HuH-7.5 (cell line): ENCODE measurements at places on chromosomes 12 and 14.

- DNase-seq, result no peak
These were observed 132.5 kb downstream of the GPR135 start for GRCh38 chr14:59332727-59333126.

DNA sequence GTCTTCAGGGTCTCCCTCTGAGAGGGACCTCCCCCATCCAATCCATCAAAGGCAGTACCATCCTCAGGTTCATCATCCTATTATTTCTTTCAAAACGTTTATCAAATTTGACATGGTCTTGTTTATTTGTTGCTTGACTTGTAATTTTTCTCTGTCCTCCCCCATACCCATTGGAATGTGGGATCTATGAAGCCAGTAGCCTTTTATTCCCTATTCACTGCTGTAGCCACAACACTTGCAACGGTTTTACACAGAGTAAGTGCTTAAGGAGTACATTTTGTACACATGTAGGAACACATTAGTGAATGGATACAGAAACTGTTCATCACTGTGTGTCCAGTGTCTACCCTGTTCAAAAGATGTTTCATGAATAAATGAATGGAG is 41.5 kb downstream of the IGF1 start:
- DNase-seq, result no peak

- no peak for DNase-seq
These were observed 18.4 kb upstream of the FOS start for GRCh38 chr14:75260025-75260763.

- no peak for DNase-seq
These were observed 7.9 kb downstream of the ATF7 start for GRCh38 chr12:53618275-53618674.

- no peak for DNase-seq
These were observed 312.2 kb upstream of the ATP2B1 start for GRCh38 chr12:90020881-90021280.

DNA sequence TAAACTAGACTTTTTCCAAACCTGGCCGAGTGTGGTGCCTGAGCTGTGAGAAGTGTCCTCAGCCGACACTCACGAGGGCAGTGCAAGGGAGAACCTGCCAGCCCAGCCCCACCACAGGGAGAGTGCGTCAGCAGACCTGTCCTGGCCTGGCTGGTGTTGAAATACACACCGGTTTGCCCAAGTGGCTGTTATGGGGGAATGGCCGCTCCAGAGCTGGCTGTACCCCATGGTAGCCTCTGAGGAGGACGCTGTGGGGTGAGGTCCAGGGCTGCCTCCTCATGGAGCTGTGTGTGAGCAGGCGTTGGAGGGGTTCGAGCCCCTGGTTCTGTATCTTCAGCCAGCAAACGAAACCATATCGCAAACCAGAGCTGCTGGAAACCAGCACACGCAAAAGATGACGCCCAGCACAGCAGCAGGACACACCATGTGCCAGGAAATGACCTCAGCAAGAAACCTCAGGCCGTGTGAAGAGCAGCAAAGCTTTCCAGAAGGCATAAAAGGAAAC is 9.4 kb downstream of the ANKRD9 start:
- no peak for DNase-seq

GRCh38 chr12:6234214-6234613 is 34.0 kb downstream of the CD9 start:
- no peak for DNase-seq

DNA sequence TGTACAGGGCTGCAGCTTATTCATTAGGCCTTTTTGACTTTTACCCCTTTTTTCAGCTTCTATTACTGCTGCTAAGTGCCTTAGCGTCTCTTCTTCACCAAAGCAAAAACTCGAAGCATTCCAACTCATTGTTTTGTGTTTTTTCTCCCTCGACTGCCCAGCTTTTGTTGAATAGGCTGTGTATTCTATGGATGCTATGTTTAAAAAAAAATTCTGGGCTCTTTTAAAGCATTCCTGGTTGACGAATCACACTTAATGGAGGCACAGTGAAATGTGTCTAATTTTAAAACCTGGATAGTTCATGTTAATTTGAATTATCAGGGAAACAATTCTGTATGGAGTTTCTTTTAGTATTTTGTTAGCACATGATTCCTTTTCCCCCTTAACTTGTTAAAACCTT is 29.7 kb downstream of the KTN1 start:
- DNase-seq, result no peak

DNA sequence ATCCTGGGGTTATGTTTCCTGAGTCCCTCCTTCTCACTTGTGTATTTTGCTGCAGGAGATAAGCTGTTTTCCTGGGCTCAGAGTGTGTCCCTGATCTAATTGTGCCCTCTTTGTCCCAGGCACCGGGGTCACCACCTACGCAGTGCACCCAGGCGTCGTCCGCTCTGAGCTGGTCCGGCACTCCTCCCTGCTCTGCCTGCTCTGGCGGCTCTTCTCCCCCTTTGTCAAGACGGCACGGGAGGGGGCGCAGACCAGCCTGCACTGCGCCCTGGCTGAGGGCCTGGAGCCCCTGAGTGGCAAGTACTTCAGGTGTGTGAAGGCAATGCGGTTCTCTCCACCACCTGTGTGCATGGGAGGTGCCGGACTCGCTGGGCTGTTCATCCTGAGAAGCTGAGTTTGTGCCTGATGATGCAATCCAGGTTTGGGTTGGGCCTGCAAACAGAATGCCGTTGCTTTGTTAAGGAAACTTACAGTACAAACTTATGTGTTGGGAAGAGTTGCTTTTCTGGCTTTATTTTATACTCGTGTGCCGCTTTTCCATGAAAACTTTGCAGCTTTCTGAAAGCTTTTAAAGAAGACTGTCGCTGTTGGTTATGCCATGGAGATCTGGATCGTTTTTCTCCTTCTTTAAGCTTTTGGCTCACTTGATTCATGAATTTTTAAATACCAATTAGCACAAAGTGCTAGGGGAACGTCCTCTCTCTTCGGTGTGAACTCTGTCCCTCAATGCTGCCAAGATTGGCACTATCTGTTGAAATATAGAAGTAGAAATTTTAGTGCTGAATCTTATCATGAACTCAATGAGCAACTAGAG is 27.6 kb downstream of the RDH12 start:
- no peak for DNase-seq

DNA sequence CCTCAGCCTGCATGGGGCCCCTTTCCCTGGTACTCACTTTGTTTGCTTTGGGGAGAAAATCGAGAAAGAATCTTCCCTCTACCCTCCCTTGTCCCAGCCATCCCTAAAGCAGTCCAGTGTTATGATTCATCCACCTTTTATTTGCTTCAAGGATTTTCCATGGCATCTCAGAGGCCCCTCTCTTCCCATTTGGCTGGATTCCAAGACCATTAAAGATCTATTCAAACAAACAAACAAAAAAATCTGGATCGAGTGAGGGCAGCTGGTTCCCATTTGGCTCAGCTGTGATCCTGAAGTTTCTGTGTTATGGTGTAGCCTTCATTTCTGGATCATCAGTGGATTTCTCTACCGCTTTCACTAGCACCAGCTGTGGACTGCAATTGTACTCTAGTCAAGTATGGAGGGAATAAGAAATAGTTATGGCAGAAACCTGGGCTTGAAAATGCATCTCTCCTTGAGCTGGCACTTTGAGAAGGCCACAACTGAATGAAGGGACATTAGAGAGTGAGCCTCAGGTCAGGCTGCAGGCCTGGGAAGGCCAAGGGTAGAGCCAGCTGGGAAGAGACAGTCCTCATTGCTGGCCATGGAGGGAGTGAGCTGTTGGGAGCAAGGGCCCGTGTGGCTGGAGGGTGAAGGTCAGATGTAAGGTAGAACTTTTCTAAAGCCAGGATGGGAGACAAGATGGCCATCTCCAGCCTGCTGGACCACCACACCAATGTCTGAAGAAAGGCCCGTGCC is 13.7 kb downstream of the KRT71 start:
- no peak for DNase-seq

DNA sequence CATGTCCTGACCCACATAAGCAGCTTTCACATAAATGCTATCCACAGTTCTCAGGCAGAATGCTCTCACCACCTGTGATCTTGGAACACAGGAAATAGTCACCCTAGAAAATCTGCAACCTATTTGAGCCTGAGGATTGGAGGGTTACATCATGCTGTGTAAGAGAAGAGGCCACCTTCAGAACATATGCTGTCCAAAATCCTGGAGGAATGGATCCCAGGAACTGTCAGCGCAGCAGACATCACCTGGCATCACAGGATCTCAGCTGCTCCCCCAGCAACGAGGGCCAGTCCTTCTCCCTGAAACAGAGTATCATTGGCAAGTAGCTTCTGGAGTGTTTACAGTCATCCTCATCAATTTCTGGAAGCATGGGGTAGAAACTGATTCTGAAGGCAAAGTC is 63.2 kb upstream of the LTA4H start:
- DNase-seq, result no peak

DNA sequence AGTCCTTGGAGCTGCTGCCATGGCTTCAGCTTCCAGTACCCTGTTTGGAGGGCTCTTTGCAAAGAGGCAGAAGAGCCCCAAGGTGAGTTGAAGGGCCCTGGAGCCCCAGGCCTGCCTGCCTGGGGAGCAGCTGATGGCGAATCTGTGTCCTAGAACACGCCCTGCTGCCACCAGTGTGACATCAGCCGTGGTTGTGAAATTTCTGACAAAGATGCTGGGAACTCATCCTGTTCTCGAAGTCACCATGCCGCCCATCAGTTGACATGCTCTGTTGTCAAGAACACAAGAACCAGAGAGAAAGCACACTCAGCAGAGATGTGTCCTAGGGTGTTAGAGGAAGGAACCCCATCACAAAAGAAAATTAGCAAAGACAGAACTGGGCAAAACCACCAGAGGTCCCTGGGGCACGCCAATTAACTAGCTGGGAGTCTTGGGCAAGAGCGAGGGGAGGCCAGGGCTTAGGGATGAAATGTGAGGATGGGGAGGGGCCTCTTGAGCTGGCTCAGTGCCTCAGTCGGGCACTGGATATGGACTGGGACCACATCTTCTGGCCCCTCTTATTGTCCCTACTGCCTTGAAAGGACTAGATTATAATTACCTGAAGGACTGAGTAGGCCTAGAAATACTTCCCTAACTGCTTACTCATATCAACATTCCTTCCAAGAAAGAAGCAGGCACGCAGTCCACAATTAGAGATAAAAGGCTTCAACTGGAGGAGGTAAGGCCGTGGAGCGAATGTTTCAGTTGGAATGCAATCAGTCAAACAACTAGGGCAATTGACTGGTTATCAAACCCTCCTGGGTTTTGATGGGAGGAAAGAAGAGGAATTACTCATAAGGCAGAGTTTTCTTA is 163.1 kb downstream of the CACNA1C start:
- DNase-seq, result no peak

DNA sequence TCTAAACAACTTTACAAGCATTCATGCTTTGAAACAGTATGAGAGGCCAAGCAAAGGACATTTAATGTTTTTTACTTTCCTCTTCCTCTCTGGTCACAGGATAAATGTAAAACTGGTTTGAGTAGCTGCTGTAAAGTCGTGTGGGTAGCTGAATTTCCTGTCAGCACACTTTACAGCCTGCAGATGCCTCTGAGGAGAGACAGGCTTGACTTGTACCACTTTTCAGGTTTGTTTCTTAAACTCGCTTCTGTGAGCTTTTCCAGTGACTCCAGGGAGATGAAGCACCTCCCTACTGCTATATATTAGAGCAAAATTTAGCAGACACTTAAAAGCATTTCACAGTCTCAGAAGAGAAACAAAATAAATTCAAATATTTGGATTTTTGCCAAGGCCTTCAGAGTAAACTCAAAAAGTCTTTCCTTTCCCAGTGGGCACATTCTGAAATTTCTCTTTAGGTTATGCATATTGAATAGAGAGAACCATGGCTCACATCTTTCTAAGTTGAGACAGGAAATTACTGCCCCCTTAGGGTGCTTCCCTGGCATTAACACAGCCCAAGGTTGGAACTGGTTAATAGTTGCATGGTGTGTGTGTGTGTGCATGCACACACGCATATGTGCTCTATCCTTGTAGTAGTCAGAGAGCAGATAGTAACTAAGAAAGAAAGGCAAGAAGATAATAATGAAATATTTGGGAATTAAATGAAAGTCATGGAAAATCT is 557.3 kb upstream of the MIS18BP1 start:
- peak; percentile 0 for DNase-seq

DNA sequence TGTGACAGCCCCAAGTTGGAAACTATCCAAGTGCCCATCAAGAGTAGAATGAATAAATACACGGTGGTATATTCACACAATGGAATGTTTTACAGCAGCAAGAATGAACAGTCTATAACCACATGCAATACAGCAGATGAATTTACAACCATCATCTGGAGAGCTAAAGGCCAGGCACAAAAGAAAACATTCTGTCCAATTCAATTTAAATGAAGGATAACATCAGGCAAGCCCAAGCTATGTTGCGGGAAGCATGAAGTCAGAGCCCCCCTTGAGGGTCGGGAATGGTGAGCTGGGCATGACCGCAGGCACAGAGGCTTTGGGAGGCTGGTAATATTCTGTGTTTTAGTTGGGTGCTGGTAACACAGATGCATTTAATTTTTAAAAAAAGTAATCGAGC is 76.0 kb downstream of the SYNE3 start:
- no peak for DNase-seq

DNA sequence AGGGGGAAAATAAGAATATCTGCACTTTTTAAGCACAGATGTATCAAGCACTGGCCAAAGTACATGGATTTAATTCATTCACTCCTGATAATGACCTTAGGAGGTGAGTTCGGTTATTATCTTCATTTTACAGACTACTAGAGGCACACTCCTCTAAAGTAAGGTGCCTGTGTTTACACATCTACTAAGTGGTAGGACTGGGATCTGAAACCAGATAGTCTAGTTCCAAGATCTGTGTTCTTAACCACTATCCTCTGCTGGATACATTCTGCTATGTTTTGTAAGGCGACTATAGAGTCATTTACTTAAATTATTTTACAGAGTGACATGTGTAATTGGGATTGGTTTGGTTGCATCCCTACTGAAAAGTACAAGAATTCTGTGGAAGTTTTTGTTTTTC is 175.3 kb downstream of the ESR2 start:
- no peak for DNase-seq

GRCh38 chr12:92558806-92559205 is 144.0 kb upstream of the PLEKHG7 start:
- no peak for DNase-seq

- no peak for DNase-seq
These were observed 57.6 kb upstream of the CORO1C start for GRCh38 chr12:108788911-108789310.

DNA sequence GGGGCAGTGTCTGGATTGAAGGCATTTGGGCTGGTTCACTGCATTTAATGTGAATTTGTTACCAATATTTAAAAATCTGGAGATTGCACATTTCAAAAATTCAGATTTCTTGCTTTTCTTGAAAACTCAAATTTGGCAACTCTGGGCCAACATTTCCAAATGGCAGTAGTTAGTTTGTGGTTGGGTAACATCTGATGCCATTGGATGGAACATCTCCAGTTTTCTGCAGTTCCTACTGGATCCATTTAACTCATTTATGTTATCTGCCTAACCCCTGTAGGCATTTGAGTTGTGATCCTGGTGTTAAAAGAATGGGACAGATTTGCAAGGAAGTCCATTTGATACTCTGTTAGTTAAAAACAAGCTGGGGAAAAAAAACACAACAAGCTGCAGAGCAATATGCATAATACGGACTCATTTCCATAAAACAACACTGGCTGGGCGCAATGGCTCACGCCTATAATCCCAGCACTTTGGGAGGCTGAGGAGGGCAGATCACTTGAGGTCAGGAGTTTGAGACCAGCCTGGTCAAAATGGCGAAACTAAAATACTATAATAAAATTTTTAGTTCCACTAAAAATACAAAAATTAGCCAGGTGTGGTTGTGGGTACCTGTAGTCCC is 7.9 kb downstream of the EIF2B2 start:
- DNase-seq, result no peak

- DNase-seq, result no peak
These were observed 326 bp downstream of the OR10AD1 start for GRCh38 chr12:48202766-48203165.

GRCh38 chr14:38593476-38593875 is 337.6 kb upstream of the CLEC14A start:
- no peak for DNase-seq
